ENCODE measurements at places on chromosomes 2 and 18. TPM values are rescaled to one million over a fixed set of nuclear protein-coding genes. Genes with fewer than 3 reads are reported as not detected.

GRCh38 chr2:25333981-25334380 is 7.7 kb downstream of the DNMT3A start:
- no peak for DNase-seq

The UGT1A8 gene
- not detected for polyA plus RNA-seq

- no peak for DNase-seq
Measured at GRCh38 chr2:25699216-25699615, 25.8 kb upstream of the DTNB start.

GRCh38 chr2:230865766-230866755 is 1.3 kb downstream of the ITM2C start:
- peak; percentile 71 for DNase-seq
